Bladder microvascular endothelial cell (primary cell): ENCODE measurements at places on chromosomes 6 and 20. TPM values are rescaled to one million over a fixed set of nuclear protein-coding genes. Genes with fewer than 3 reads are reported as not detected.

Gene TFAP2A
- total RNA-seq = not detected in 2 replicates

Gene ANKRD66
- total RNA-seq = not detected in 2 replicates

Gene CUL9
- total RNA-seq = 20.1 and 40.0 TPM in 2 replicates

Gene CGAS
- total RNA-seq = 4.3 and 6.2 TPM in 2 replicates

Gene NRSN2
- total RNA-seq = 13.6 and 22.8 TPM in 2 replicates

Gene PCMT1
- 102 and 115 TPM in 2 replicates for total RNA-seq
